ENCODE measurements at places on chromosomes 16 and 17. TPM values are rescaled to one million over a fixed set of nuclear protein-coding genes. Genes with fewer than 3 reads are reported as not detected.

DNA sequence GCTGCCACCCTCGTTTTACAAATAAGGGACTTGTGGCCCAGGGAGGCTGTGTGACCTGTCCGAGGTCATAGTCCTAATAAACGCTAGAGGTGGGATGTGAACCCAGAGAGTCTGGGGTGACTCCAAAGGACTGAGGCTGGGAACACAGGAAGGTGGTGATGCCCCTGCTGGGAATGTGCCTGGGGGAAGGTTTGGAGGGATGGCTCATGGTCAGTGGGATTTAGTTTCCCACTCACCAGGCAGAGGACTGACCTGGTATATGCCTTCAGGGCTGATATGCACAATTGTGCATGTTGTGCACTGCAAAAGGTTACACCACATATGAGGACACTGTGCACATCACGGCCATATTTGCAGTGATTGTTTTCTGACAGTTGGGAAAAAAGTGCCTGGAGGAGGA, 13.9 kb upstream of the WNT9B start:
- H3K27ac ChIP-seq, result no peak overlapping the region
- peaks cover 18% of the 10 kb centered on the region for H3K27me3 ChIP-seq
- DNase-seq, result no peak
- H3K36me3 ChIP-seq, result no peaks in the 10 kb centered on the region
- no peaks in the 10 kb centered on the region for H3K4me1 ChIP-seq

DNA sequence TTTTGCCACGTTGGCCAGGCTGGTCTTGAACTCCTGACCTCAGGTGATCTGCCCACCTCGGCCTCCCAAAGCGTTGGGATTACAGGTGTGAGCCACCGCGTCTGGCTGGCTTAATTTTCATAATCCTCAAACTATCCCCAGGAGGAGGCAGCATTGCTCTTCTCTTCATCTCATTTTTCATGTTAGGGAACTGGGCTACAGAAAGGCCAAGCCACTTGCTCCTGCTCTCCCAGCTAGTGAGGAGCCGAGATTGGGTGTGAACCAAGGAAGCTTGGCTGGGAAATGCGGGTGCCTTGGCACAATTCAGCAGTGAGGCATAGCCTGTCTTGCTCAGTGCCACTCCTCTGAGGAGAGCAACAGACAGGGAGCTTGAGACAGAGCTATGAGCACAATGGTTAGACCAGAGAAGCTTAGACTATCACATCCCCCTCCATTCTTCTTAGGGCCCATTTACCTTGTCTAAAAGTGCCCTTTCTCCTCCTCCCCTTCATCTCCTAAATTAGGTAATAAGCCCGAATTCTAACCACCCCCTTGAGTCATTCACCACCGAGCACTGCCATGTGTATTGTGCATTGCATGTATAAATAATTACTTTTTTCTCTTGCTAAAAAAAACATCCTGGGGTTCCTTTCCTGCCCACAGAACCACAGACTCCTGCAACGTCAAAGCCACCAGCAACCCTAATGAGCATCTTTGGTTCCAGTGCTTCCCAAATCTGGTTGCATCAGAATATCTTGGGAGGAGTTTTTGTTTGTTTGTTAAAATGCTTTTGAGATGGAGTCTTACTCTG, 20.0 kb upstream of the KIF19 start:
- DNase-seq, result no peak
- no peak overlapping the region for H3K4me3 ChIP-seq
- no peak overlapping the region for H3K27ac ChIP-seq
- no peaks in the 10 kb centered on the region for H3K36me3 ChIP-seq
- peaks cover under 1% of the 10 kb centered on the region for H3K27me3 ChIP-seq
- no peaks in the 10 kb centered on the region for H3K4me1 ChIP-seq

DNA sequence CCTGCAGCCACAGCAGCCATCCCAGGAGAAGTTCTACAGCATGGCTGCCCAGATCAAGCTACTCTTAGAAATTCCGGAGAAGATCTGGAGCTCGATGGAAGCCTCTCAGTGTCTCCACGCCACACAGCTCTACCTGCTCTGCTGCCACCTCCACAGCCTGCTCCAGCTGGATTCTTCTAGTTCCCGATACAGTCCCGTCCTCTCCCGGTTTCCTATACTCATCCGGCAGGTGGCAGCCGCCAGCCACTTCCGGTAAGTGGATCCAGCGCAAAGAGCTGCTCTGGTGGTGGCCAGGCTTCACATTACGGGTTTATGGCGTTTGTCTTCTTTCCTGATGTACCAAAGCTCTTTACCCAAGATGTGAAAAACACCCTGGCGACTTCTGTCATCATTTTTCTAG, 3.6 kb downstream of the COG1 start:
- peaks cover 51% of the 10 kb centered on the region for H3K36me3 ChIP-seq
- no peak for DNase-seq
- no peak overlapping the region for H3K4me3 ChIP-seq
- H3K27ac ChIP-seq, result no peak overlapping the region
- H3K27me3 ChIP-seq, result no peaks in the 10 kb centered on the region

DNA sequence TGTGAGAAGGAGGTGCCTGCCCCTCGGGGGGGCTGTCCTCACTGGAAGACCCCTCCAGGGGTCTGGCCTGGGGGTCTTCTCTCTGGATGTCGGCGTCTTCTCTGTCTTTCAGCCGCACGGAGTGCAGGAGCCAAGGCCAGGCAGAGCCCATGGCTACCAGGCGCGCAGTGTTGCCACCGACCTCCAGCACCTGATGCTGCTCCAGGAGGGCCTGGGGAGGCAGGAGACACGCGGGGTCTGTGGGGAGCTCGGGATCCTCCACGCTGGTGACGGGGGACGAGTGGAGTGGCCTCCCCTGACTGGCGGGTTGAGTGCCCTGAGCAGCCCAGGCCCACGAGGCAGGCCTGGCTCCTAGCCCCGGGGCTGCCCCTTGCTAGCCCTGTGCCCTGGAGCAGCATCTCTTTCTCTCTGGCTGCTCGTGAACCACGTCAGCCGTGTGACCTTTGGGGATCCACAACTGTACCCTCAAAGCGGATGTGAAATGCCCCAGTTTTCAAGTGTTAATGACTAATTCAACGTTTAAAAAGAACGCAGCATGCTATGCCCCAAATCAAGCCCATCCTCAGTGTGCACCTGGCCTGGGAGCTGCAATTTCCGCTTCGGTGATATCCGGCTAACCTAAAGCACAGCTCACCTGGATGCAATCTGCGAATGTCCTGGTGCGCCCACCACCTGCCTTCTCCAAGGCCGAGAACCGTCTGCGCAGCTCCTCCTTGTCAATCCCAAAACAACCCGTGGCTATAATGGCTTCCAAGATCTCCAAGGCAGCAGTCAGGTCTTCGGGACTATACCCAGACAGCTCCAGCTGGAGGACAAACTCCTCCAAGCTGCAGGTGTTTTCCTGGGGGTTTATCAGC, 62.9 kb downstream of the IL21R start:
- H3K27ac ChIP-seq, result no peak overlapping the region
- H3K27me3 ChIP-seq, result no peaks in the 10 kb centered on the region
- H3K4me1 ChIP-seq, result no peaks in the 10 kb centered on the region
- H3K4me3 ChIP-seq, result no peak overlapping the region
- peaks cover 94% of the 10 kb centered on the region for H3K36me3 ChIP-seq
- no peak for DNase-seq

DNA sequence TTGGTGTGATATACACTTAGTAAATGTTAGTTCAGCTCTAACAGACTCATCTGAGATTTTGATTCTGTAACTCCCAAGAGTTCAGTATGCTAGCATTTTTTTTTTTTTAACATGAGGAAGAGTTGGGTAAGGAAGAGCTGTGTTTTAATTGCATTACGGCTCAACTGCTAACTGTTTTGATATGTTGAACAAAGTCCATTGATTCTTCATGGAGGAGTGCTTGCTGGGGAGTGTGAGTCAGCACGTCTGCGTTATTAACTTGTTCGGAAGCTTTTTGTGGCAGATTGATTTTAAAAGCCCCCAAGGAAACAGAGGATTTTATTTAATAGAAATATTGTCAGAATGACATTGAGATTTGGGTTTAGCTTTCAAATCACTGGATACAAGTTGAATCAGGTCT, 45.8 kb downstream of the PITPNC1 start:
- no peaks in the 10 kb centered on the region for H3K36me3 ChIP-seq
- H3K27ac ChIP-seq, result no peak overlapping the region
- peaks cover 13% of the 10 kb centered on the region for H3K4me1 ChIP-seq
- H3K27me3 ChIP-seq, result no peaks in the 10 kb centered on the region
- no peak overlapping the region for H3K4me3 ChIP-seq

DNA sequence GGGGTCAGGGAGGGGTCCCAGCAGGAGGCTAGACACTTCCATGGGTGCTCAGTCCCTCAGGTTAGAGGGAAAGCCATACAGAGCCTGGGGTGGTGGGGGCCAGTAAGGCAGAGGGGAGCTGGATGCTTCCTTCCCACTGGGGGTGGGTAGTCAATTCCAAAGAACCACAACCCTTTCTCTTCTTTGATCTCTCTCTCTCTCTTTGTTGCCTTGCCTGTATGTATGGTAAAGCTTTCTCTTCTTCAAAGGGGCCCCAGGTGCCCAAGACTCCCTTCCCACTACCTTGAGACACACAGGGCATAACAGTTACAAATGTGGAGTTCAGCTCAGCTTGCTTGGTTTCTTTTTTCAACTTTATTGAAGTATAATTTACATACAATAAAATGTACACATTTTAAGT, 30.5 kb upstream of the C1QL1 start:
- H3K4me1 ChIP-seq, result no peaks in the 10 kb centered on the region
- no peak overlapping the region for H3K4me3 ChIP-seq
- H3K27me3 ChIP-seq, result peaks cover 5% of the 10 kb centered on the region
- no peak for DNase-seq
- no peak overlapping the region for H3K27ac ChIP-seq

- H3K4me1 ChIP-seq, result peaks cover 11% of the 10 kb centered on the region
- no peak overlapping the region for H3K27ac ChIP-seq
- no peak overlapping the region for H3K4me3 ChIP-seq
Measured at GRCh38 chr17:12027658-12028057, 7.0 kb downstream of the MAP2K4 start.

DNA sequence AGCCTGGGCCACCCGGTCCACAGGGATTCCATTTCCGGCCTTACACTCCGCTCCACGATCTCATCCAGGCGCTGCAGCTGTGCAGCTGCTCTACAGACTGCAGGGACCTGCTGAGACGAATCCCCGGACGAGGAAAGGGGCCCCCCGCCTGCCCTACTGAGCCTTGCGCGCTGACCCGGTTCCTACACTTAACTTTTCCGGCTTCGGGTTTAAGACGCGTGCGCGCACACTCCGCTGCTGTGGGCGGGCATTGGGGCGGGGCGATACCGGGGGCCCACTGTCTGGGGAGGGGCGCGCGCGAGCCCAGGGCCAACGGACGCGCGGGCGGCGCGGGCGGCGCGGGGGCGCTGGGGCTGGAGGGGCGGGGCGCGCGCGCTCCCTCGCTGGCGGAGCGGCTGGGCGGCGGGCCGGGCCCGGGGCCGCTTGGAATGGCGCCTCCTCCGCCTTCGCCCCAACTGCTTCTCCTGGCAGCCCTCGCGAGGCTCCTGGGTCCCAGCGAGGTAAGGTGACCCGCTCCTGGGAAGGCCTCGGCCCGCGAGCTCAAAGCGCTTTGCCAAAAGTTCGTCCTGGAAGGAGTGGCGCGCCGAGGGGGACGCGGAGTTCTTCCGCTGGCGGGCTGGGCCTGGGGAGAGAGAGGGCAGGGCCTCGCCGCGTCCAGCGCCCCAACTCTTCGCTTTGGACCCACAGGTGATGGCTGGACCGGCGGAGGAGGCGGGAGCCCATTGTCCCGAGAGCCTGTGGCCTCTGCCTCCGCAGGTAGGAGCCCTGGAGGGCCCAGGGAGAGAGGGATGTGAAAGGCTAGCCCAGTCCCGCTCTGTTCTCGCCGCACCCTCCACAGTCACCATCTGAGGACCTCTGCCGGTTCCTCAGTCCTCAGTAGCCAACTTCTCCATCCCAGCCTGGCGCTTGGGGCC, at the start of gene TP53I13:
TP53I13 (plus strand) TSS at position 371 of the 914 bp plus-strand sequence; CDS start at position 429, 58 bp downstream.
- peak within 1 kb of the TSS; percentile 87 for H3K27ac ChIP-seq

- no peaks in the 10 kb centered on the region for H3K36me3 ChIP-seq
- DNase-seq, result no peak
- no peaks in the 10 kb centered on the region for H3K4me1 ChIP-seq
Measured at GRCh38 chr16:28011971-28012445, 51.5 kb downstream of the GSG1L start.

GRCh38 chr17:74740641-74741387, 3.8 kb downstream of the RAB37 start:
- H3K36me3 ChIP-seq, result no peaks in the 10 kb centered on the region
- H3K4me3 ChIP-seq, result no peak overlapping the region
- H3K27me3 ChIP-seq, result peaks cover 29% of the 10 kb centered on the region
- H3K27ac ChIP-seq, result no peak overlapping the region
- H3K4me1 ChIP-seq, result peaks cover 60% of the 10 kb centered on the region
- no peak for DNase-seq

KRT24 gene
- total RNA-seq, result not detected

NDEL1 gene
- 80.6 TPM for total RNA-seq

CCDC200 gene
- total RNA-seq, result not detected

CRLF3 gene
- 20.1 TPM for total RNA-seq

CCNF gene
- 3.6 TPM for total RNA-seq

TUBB3 gene
- total RNA-seq, result 1.5 TPM

RAB26 gene
- 0.67 TPM for total RNA-seq

BAHCC1 gene
- total RNA-seq, result 23.3 TPM

KRT16 gene
- not detected for total RNA-seq

OSBPL7 gene
- 14.4 TPM for total RNA-seq

All from upper lobe of right lung (tissue), 1 donor.